Fibroblast of mammary gland (primary cell): ENCODE measurements at places on chromosomes 2 and 18.
A peak's percentile ranks its signal among the peaks of the same experiment; 100 is the strongest.

GRCh38 chr2:25895018-25895417, 16.7 kb upstream of the ASXL2 start:
- DNase-seq: no peak

DNA sequence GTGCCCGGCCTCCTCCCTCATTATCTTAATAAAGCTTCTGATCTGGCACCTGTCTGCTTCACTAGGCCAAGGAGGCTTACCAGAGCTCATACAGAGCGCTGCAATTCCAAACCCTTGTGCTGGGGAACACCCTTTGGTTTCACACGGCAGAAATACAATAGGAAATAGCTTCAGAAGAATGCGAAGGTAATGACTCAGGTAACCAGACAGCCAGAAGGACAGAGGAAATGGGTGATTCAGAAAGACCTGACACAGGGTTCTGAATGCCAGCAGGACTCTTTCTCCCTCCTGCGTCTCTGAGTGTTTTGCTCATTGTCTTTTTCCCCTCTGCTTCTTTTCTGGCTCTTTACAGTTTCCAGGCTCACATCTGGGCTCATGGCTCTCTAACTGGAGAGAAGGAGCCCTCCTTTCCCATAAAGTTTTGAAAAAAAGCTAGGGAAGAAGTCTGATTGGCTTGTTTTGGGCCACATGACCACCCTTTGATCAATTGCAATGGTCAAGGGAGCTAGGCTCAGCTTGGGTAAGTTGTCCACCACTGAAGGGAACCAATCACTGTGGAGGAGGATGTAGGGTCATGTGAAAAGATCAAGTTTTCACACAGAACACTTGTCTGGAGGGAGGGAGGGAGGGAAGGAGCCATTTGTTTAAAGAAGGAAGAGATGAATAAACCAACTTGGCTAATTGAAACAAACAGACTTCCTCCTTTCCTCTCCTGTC, 90.5 kb upstream of the UPP2 start:
- DNase-seq: no peak

- DNase-seq: no peak
These were observed 18.4 kb downstream of the ZC3H6 start for GRCh38 chr2:112293636-112294401.

DNA sequence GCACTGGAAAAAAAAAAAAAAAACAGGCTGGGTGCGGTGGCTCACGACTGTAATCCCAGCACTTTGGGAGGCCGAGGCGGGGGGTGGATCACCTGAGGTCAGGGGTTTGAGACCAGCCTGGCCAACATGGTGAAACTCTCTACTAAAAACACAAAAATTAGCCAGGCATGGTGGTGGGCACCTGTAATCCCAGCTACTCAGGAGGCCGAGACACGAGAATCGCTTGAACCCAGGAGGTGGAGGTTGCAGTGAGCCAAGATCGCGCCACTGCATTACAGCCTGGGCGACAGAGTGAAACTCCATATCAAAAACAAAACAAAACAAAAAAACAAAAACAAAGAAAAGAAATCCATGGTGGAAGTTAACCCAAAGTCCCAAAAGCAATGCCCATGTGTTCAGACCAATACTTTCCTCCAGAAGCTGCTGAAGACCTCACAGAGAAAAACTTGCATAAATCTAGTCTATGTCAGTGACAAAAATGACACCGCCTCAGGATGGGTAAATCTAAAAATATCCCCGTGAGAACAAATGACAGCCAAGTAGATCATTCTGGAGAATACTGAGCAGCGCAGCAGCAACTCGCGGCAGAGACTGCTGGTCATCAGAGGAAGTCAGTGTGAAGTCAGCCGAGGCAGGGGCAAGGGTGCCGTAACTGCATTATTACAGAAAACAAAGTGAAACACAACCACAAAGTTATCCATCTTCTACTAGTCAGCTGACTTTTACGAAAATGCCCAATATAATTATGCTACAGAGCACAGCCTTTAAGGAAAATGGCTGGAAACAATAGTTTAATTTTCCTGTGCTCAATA, 41.0 kb downstream of the LPIN2 start:
- DNase-seq: peak; percentile 51

DNA sequence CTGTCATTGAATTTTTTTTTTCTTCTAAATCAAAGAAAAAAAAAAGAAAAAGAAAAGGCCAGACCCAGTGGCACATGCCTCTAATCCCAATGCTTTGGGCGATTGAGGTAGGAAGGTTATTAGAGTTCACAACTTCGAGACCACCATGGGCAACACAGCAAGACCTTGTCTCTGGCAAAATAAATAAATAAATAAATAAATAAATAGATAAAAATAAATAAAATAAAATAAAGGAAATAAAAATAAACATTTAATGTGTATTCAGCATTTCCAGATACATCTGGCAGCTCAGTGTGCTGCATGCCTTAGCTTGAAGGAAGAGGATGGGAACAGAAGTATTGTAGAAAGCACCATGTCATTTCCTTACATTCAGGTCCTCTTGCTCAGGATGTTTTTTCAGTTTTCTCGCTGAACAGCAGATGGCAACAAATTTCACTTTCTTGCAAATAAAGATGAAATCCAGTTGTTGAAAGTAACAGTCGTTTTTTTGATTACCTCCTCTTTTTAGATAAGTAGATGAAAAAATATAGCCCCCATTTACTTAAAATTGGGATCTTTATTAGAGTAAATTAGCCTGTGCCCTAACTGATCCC, 25.7 kb upstream of the FAM178B start:
- peak; percentile 75 for DNase-seq

DNA sequence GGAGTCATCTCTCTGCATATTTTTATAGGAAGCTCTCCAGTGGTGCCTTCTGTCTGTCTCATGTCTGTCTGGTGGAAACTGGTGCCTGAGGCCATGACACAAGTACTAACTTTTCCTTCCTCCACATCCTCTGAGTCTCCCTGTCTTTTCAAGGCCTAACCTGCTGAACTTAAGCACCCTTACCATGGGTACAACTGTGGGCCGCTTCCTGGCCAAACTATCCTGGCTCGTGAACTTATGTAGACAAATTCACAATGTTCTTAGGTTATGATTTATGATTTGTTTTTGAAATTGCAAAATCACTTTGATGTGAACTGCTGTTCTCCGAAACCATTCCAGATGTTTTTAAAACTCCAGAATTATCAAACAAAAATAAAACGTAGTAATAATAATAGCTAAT, 804.5 kb upstream of the POU3F3 start:
- no peak for DNase-seq

- DNase-seq: no peak
These were observed 19.0 kb downstream of the RHOB start for GRCh38 chr2:20465716-20466394.

GRCh38 chr2:122863532-122863931, 1108.1 kb downstream of the TSN start:
- no peak for DNase-seq

DNA sequence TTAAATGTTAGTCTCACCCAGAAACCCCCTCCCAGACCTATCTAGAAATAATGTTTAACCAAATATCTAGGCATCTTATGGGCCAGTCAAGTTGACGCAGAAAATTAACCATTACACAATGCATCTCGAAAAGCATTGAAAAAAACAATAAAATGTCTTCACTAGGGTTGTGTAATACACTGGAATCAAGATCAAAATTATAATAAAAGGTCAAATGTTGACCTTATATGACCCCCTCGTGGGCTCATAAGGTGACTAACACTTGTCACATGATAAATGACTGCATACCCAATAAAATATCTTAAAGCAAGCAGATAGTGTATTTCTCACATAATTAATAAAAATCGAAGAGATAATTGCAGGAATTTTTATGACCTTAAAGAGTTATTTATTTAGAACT, 447.9 kb upstream of the DSEL start:
- no peak for DNase-seq

DNA sequence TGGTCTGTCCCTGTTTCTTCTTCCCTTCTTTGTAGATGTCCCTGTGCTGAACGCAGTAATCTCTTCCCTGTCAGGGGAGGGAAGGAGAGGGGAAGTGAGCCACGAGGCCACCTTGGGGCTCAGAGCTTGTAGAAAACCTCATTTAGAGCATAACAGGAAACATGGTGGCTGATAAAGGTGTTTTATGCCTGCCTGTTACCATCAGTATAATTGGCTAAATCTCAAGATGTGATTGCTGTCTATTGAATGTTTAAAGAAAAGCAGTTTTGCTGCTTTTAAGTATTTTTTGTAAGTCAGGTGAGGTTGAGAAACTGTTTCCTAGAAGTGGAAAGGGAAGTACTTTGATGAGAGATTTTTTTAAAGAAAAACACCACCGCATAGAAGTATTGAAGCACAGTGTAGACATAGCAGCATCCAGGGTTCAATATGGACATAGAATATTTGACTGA, 59.7 kb upstream of the PDK1 start:
- no peak for DNase-seq

DNA sequence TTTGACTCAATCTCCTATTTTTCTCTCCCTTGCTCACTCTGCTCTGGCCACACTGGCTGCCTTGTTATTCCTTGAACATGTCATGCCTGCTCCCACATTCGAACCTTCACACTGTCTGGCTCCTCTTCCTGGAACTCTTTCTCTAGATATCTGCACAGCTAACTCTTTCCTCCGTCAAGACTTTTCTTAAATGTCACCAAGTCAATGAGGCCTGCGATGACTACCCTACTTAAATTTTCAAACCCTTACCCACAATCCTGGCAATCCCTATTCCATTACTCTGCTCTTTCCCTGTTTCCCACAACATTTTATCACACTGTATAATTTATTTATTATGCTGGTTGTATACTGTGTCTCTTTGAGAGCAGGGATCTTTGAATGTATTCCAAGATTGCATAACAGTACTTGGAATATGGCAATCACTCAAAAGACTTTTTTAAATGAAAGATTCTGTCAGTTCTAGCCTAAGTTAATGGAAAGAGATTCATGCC, 206.2 kb downstream of the SRBD1 start:
- DNase-seq: peak; percentile 61

- no peak for DNase-seq
These were observed 41.3 kb upstream of the ACAA2 start for GRCh38 chr18:49854681-49855080.

DNA sequence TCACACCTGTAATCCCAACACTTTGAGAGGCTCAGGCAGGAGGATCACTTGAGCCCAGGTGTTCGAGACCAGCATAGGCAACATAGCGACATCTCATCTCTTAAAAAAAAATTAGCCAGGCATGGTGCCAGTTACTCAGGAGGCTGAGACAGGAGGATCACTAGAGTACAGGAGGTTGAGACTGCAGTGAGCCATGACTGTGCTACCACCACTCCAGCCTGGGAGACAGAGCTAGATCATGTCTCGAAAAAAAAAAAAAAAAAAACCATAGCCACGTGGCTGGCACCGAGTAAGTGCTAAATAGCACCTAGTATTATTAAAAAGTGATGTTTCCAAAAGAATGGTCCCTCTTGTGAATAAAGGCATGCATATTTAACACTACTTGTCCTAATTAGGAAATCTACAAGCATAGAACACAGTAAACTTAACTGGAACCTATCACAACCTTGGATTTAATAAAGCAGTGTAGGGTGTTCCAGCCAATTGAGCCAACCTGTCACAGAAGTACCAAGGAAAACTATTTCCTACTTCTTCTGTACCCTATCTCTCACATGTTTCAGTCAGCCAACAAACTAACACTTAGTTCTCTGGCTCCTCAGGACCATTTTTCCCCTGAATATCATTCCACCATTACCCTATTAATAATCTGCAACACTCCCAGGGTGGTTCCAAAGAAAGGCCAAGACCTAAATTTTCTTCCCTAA, 8.8 kb downstream of the RAB1A start:
- no peak for DNase-seq

GRCh38 chr2:74575320-74575719, 20.8 kb downstream of the DOK1 start:
- DNase-seq: peak; percentile 61

DNA sequence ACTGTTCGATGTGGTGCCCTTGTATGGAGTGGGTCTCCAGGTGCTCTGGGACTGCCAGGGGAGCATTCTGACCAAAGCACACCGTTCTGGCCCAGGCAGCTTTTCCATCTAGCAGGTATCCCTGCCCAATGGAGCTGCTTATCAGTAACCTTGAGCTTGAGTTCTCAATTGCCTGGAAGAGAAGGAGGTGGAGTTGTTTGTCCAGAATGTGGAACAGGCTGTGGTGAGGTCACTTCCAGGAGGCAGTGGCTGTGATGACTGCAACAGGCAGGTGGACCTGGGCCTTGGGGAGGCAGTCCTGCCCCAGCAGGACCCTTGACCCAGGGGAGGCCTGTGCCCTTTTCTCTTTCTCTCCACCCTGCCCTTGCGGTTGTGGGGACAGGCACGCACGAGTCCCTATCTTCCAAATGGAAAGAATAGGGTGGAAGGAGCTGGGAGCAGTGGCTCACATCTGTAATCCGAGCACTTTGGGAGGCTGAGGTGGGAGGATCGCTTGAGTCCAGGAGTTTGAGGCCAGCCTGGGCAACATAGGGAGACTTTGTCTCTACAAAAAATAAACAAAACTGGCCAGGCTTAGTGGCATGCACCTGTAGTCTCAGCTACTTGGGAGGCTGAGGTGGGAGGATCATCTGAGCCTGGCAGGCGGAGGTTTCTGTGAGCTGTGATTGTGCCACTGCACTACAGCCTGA, 66.2 kb upstream of the MCFD2 start:
- no peak for DNase-seq

GRCh38 chr2:241620419-241620769, 16.6 kb downstream of the THAP4 start:
- peak; percentile 72 for DNase-seq

DNA sequence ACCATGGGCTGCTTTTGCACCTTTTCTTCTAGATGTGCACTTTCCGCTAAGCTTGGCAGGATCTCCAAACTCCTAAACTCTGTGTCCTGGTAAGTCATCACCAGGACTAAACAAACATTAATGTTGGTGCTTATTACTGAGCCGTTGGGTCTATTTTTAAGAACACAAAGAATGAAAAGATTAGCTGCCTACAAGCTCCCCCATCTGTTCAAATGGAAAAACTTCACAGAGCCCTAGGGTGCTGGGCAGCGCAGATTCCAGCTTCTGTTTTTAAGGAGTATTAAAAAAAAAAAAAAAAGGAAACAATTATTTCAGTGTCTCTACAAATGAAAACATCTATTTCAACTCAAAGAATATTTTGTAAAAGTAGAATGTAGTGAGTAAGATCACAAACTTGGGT, 97.8 kb upstream of the AQP4 start:
- DNase-seq: no peak

DNA sequence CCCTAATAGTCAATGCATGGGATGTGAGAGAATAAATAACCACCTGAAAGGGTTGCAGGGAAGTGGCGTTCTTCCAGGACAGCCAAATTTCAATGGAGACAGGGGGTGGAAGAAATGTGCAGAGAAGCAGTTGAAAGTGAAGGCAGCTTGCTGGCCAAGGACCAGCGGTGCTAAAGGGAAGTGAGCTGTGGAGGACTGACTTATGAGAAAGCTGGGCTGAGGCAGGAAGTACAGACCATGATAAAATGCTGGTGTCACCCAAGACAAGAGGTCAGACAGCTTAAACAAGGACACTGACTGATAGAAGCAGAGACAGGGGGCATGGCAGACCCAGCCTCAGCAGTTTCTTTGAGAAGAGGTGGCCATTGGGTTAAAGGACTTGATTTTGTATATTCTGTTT, 106.7 kb downstream of the DTNB start:
- DNase-seq: peak; percentile 40

- no peak for DNase-seq
These were observed 9.6 kb downstream of the C2orf72 start for GRCh38 chr2:231046916-231047273.
